Fibroblast of skin of left biceps (primary cell): ENCODE measurements at places on chromosomes 6 and 20.
A peak's percentile ranks its signal among the peaks of the same experiment; 100 is the strongest.

GRCh38 chr6:22328474-22328873 lies 31.6 kb upstream of the PRL start:
- DNase-seq, result peak; percentile 56

- no peak for DNase-seq
Observed at GRCh38 chr6:39543095-39543494, 182.1 kb downstream of the KIF6 start.

DNA sequence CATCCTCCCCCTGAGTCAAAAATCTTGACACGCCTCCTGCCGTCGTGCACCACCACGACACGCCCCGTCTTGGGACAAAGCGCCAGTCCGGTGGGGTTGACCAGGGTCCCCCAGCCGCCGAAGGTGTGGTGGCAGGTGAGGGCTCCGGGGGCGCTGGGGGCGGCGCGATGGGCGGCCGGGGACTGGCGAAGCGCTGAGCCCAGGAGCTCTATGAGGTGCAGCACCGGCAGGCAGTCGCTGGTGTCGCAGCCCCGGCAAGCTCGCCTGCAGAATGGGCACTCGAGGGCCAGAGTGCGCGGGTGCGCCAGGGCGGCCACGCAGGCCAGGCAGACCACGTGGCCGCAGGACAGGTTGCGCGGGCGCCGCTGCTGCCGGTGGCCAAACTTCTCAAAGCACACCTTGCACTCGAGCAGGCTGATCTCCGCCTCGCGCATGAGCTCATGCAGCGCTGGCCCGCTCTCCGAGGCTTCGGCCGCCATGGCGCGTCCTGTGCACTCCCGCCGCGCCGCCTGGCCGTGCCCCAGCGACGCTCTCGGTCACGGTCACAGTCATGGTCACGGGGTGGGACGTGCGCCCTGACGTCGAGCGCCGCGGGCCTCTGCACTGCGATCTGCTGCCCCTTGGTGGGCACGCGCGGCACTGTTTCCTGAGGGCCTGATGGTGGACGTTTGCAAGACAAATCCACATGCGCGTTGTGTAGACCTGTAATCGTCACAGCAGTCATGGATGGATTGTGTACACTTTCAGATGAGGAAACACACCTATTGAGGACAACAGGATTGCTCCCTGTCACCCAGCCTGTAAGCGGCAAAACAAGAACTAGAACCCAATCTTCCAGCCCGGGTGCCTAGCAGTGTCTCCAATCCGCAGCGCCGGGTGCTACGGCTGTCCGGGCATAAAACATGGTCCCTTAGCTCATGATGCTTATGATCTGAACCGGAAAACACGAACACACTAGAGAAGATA lies at the start of gene NHLRC1:
NHLRC1 (minus strand) TSS at position 550 of the 966 bp plus-strand sequence; CDS start at position 479, 71 bp downstream.
- DNase-seq, result peak; percentile 54

- DNase-seq, result no peak
Observed at GRCh38 chr6:158559338-158559894, 475 bp upstream of the TMEM181 start.

GRCh38 chr6:24307881-24308280 lies 50.0 kb downstream of the DCDC2 start:
- DNase-seq, result no peak

DNA sequence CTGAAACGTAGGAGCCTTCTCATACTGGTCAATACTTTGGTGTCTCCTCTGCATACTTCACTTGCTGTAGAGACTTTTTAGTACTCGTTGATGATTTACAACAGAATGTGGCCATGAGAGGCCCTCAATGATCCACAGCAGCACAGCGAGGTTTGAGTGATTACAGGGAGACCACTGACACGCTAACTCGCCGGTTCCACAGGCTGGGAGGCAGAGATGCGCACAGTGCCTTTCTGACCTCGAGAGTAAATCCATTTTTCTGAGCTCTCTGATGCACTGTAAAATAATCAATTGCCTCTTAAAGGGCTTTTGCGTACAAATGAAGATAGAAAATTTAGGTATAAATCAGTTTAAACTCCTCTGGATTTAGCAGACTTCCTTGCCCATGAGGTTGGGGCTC lies 56.2 kb upstream of the TBC1D7 start:
- no peak for DNase-seq

DNA sequence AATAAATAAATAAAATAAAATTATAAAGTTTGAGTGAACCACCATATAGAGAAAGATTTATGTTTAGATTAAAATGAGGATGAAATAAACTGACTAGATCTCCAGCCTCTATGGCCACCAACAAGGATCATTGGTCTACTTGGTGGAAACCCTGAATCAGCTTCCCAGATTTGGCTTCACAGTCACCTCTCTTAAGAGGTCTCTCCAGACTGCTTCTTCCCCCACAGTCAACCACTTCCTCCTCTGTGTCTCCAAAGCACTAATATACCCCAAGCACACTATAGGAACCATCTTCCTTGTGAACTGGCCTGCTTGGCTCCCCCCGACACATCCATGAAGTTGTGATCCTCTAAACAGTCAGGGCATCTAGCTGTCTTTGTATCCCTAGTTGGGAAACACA lies 529.6 kb upstream of the RNF217 start:
- no peak for DNase-seq

- no peak for DNase-seq
Observed at GRCh38 chr6:24195836-24196597, 70.0 kb downstream of the NRSN1 start.

DNA sequence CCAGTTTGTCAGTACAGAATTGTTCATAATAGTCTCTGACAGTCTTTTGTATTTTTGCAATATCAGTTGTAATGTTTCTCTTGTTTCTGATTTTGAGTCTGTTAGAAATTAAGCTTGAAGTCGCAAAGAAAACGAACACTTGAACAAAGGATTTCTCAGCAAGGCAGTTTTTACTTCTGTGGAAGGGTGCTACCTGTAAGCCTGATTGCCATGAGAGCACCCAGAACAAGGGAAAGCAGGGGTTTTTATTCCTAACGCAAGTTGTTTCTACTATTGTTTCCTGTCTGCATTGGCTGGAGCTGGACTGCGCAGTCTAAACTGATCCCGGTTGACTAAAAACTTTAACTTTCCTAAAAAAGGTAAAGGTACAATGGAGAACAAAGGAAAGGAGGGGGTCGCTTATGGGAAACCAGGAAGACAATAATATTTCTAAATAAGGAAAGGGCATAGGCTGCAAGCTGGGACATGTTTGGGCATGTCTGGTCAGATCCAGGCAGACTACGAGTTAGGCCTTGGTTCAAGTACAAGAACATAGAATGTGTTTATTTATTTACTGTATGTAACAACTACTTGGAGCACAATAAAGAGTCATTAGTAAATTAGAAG lies 28.5 kb downstream of the HLA-B start:
- no peak for DNase-seq

DNA sequence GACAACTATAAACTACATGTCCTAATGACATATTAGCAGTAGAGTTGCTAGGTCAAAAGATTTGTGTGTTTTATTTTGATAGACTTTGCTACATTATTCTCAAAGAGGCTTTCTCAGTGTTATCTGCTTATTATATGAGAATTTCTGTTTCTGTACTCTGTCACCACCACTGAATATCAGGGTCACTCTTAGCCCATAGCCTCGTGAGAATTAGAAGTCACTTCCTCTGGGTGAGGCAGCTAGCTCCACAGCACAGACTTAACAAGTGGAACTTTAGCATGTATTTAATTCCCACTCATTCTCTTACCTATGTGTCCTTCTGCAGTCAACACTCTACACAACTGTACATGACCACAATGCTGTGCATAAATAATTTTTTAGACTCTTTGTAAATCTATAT lies 6.7 kb downstream of the PHACTR2 start:
- no peak for DNase-seq

DNA sequence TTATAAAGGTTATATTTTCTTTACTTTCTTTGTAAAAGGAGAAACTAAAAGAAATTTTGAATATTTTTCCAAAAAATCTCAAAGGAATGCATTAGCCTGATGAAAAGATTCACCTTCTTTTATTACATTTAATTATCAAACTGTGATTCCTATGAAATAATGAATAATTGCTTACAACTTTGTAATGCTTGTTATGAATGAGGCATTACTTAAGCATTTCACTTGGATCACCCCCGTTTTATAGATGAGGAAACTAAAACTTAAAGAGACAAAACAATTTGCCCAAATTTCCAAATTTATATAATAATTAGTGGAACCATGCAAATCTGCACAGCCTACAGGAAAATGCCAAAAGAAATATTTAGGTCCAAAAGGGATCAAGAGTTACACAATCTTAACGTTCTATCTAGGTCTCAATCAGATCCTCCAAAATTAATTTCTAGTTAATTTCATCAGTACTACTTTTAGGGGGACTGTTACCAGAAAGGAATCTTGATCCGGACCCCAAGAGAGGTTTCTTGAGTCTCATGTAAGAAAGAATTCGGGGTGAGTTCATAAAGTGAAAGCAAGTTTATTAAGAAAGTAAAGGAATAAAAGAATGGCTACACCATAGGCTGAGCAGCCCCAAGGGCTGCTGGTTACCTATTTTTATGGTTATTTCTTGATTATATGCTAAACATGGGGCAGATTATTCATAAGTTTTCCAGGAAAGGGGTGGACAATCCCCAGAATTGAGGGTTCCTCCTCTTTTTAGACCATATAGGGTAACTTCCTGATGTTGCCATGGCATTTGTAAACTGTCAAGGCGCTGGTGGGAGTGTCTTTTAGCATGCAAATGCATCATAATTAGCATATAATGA lies 288.0 kb downstream of the ADGB start:
- DNase-seq, result no peak

DNA sequence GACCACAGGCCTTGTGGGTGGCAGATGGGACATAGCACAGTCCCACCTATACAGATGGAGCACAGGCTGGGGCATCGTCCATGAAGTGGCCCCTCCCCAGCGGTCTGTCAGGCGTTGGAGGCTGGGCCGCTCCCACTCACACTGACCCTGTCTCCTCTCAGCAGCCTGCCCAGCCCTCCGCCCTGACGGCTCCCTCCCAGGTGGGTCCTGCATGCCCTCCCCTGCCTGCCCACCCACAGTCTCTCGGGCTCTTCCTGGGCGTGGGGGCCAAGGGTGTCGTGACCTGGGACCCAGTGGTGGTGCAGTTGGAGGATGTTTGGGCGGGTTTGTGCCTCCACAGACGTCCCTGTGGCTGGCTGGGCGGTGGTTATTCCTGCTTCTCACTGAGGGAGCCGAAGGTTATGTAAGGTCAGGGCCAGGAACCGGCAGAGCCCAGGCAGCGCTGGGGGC lies 22.3 kb downstream of the COL20A1 start:
- no peak for DNase-seq

- no peak for DNase-seq
Observed at GRCh38 chr6:116314218-116314617, 34.5 kb upstream of the TSPYL1 start.

DNA sequence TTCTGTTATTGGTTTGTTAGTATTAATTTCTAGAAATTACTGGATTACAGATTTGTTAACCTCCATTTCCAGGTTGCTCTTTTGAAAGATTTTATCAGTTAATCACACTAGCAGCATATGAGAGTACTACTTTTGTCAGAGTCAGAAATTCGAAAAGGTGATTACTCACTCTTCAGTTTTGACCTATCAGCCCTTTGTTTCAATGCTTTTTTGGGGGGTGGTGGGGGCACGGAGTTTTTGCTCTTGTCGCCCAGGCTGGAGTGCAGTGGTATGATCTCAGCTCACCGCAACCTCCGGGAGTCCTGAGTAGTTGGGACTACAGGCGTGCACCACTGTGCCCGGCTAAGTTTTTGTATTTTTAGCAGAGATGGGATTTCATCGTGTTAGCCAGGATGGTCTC lies 149.2 kb downstream of the JARID2 start:
- DNase-seq, result no peak

GRCh38 chr6:24887545-24888140 lies 48.1 kb downstream of the RIPOR2 start:
- no peak for DNase-seq

GRCh38 chr20:51089840-51090239 lies 66.9 kb upstream of the KCNG1 start:
- DNase-seq, result no peak

DNA sequence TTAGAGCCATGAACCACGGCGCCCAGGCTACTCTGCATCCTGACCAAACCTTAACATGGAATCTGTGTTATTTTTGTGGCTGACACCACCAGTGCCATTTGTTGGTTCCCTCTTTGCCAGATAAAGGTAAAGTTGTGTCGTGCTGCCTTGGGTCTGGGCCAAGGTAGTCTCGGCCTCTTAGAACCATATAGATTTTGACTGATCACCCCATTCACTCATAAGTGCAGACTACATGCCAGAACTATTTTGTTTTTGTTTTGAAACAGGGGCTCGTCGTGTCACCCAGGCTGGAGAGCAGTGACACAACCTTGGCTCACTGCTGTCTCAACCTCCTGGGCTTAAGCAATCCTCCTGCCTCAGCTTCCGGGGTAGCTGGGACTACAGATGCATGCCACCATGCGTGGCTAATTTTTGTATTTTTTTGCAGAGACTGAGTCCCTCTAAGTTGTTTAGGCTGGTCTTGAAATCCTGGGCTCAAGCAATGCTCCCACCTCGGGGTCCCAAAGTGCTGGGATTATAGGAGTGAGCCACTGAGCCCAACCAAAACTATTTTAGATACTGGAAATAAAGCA lies 19.2 kb upstream of the RIPOR3 start:
- DNase-seq, result no peak
